ENCODE measurements at places on chromosomes 2 and 18.

DNA sequence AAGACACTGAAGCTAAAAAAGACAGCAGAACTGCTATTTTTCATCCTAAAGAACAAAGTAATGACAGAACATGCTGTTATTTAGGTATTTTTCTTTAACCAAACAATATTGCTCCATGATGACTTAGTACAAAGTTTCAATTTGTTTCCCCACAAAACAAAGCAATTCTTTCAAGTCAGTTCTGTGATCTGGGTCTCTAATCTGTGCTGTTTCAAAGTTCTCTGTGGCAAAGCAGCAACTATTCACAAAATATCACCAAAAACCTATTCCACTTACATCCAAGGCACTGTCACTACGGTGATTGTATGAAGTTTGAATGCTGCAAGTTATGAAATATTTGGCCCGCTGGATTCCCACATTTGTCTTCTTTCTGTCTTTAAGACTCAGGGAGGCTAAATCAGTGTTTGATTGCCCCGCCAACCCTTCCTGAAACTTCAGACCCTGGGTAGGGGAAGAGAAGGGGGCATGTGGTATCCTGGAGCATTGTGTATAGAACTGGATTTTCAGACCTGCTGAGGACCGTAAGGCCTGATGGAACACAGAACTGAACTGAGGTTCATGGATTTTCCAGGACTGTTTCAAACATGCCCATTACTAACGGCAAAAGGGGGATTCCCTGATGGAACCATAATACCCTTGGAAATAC lies 13.1 kb upstream of the MFF start:
- no peak for DNase-seq

DNA sequence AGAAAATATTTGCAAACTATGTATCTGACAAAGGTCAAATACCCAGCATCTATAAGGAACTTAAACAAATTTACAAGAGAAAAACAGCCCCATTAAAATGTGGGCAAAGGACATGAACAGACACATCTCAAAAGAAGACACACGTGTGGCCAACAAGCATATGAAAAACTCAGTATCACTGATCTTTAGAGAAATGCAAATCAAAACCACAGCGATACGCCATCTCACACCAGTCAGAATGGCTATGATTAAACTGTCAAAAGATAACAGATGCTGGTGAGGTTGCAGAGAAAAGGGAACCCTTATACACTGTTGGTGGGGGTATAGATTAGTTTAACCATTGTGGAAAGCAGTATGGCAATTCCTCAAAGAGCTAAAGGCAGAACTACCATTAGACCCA lies 64.3 kb upstream of the RBMS1 start:
- DNase-seq = no peak

DNA sequence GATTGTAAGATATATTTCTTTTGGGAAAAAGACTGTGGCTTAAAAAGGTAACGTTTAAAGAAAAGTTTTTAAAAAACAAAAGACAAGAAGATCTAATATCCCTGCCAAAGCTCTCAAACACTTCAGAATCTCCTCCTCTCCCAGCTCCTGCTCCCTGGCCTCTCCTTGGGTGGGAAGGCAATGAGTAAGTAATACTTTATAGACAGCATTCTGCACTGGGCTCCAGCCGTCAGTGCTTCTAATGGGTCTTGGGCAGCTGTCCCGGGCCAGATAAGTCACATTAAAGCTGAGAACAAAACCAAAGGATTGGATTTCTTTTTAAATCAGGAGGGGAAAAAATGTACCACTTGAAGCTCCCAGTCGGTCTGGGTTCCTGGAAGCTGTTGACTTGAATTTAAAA lies 133.7 kb downstream of the ALPK2 start:
- no peak for DNase-seq

GRCh38 chr2:114201781-114202180 lies 240.7 kb upstream of the DPP10 start:
- DNase-seq = no peak

- peak; percentile 54 for DNase-seq
These were observed 822 bp downstream of the SLC35F6 start for GRCh38 chr2:26764906-26765305.

GRCh38 chr2:176931588-176932563 lies 280.7 kb upstream of the HNRNPA3 start:
- peak; percentile 4 for DNase-seq

- DNase-seq = no peak
These were observed 159.5 kb downstream of the L3MBTL4 start for GRCh38 chr18:6255116-6255705.

GRCh38 chr18:11649839-11650238 lies 39.2 kb upstream of the GNAL start:
- no peak for DNase-seq

DNA sequence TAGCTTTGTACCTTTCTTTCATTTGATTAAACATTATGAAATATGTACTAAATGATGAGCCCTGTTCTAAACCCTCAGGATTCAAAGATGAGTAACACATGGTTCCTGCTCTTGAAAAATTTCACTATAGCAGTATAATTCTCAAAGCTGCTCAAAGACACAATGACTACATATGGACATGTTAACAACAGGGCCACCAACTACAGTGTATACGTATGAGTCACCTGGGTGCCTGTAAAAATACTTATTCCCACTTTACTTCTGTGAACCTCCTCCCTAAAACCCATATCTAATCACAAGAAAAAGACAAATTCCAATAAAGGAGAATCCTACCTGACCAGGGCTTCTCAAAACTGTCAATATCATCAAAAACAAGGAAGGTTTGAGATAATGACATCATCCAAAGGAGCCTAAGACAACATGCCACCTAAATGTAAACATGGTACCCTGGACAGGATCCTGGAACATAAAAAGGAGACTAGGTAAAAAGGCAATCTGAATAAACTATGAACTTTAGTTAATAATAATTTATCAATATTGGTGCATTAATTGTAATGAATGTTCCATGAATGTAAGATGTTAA lies 84.7 kb downstream of the FAM161A start:
- DNase-seq = no peak

DNA sequence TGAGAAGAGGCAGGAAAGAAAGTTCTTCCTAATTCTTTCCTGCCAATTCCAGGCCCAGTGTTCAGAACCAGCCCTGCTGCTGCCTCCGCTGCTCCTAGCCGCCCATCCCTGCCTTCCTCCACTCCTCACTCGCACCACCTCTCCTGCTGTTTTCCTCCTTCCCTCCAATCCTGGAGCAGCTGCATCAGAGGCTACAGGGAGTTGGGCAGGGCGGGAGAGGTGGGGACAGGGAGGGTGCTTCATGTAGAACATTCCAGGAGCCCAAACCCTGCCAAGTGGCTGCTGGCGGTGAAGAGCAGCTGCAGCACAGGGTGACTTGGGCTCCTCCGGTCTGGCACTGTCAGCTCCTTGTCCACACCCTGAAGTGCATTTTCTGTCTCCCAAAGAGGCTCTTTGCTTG lies 176.3 kb downstream of the TNS1 start:
- peak; percentile 19 for DNase-seq

GRCh38 chr2:142306131-142306530 lies 175.3 kb upstream of the LRP1B start:
- no peak for DNase-seq

DNA sequence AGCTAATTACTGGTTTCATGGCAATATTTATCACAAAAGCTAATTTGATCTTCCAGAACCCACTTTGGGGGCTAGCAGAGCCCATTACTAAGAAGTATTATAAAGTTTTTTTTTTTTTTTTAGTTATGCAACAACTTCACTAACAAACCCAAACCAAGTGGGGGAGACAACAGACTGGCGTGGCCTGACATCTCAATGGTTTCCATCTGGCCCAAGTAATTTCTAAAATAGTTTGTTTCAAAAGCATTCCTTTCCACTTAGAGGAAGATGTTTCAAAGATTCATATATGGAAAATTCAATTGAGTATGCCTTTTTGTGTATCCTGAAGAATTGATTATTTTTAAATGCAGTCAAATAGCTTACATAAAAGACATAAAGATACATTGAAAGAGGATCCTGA lies 367.1 kb downstream of the HRH4 start:
- peak; percentile 17 for DNase-seq

DNA sequence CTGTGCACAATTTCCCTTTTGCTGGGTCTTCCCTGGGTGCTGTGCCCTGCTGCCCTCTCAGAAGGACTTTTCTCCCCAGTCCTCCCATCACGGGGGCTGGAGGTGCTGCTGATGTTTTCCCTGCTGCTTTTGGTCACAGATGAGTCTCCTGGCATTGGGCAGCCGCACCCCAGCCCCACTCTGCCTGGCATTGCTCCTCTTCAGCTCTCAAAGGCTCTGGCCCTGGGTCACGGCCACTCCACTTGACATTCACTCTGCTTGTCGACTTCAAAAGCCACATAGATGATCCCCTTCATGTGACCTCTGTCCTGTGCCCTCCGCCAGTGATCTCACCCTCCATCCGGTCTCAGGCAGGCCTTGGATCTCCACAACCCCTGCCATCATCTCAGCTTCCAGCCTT lies 43.6 kb upstream of the IL1RL1 start:
- DNase-seq = no peak

DNA sequence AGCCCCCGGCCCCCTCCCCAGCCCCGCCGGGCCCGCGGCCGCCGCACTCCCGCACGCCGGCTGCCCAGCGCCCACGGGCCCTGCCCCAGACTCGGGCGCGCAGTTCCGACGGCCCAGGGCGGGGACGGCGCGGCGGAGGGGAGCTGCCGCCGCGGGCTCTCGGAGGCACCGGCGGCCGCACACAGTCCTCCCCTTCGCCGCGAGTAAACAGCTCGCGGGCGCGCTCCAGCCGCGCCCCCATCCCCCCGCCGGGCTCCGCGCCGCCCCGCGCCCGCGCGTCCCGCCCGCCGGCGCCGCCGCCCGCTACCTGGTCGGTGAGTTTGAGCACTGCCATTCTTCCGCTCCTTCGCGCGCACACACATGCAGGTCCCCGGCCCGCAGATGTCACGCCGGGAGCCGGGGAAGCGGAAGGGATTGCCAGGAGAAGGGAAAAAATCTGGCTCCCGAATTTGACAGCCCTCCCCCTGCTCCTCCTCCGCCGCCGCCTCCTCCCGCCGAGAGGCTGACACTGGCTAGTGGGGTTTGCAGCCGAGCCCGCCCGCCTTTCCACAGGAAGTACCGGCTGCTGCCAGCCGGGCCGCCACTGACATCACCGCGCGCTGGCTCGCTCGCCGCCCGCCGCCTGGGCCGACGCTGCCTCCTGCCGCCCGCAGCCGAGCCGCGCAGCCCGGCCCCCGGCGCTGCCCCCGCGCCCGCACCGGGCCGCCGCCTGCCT lies at the start of gene ANKRD44:
TSS of gene ANKRD44 (minus strand) at position 510 of the 715 bp plus-strand sequence. CDS start at position 334, 176 bp downstream.
- peak; percentile 62 for DNase-seq

DNA sequence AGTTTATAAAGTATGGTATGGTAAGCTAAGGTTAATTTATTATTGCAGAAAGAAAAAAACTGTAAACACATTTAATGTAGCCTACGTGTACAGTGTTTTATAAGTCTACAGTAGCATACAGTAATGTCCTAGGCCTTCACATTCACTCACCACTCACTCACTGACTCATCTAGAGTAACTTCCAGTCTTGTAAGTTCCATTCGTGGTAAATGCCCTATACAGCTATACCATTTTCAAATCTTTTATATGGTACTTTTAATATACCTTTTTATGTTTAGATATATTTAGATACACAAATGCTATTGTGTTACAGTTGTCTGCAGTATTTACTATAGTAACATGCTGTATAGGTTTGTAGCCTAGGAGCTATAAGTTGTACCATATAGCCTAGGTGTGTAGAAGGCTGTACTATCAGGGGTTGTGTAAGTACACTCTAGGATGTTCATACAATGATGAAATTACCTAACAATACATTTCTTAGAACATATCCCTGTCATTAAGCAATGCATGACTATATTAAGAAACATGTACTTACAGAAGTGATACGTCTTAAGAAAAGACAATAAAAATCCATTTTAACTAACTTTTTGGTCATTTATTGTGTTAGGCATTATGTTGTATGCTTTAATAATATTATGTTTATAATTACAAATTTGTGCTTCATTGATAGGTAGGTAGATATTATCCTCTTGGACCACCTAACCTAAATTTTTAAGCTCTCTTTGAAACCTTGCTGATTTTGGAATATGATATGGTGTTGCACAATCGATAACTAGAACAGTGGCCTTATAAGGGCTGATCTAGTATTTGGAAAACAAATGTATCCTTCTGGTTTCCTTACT lies 51.9 kb downstream of the VRK2 start:
- DNase-seq = no peak

- DNase-seq = no peak
These were observed 15.5 kb upstream of the ARL5A start for GRCh38 chr2:151843691-151844061.

DNA sequence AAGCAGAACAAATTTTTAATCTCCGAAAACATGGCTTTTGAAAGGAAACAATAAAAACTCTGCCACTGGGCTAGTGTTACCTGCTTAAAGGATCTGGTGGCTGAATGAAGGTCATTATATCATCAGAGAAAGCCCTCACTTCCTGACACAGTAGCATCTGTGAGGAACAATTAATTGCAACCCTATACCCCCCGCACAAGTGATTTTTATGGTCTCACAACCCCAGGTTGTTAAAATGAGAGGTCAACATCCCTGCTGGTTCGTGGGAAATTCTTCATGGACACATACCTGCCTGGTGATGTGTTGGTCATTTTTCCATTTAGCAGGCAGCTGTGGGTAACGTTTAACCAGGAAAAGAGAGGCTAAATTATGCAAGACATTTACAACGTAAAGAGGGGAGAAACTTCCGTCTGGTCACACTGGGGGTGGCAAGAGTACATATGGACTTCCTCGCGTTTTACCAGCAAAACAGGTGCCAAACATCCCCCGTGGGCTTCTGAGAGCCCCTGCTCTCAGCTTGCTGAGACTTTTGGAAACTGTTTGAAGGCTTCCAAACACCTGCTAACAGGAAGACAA lies 29.2 kb downstream of the NIFK start:
- DNase-seq = no peak

DNA sequence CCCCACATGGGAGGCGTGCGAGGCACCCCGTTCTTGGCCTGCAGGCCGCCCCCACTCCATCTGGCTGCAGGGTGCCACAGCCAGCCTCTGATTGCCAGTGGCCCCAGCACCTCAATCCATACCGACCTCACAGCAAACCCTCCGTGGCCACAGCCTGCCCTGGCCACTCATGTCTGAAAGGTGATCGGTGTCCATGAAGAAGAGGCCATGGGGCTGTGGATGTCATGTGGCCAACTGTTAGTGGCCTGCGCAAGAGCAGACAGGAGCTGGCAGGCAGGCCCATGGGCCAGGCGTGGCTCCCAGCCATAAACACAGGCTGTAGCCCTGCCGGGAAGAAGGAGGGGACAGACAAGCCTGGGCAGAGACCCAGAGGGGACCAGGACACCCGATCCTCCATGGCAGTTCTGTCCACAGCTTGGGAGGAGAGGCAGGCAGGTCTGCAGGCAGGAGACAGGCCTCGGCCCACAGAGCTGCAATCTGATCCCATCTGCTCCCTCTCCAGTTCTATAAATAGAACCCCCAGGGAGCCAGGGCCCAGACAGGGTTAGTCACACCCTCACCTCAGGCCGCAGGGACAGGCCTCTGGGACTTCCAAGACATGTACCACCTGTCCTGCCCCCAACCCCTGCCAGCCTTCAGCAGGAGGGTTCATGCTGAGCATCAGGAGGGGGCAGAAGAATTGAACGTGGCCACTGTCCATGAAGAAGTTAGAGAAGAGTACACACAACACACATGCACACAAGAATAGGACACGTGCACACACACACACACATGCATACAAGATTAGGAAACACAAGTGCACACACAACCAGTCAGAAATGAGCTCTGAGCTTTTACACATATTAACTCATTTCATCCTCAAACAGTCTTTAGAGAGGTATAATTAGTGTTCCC lies 16.9 kb downstream of the STEAP3 start:
- peak; percentile 88 for DNase-seq

- DNase-seq = no peak
These were observed 1.4 kb downstream of the MCM6 start for GRCh38 chr2:135874777-135875365.

All from NCI-H1417 (cell line).